ENCODE measurements at places on chromosomes 13 and 19.
A peak's percentile ranks its signal among the peaks of the same experiment; 100 is the strongest.

- DNase-seq, result peak; percentile 89
Observed at GRCh38 chr19:11378319-11379189, 4.1 kb downstream of the SWSAP1 start.

- DNase-seq, result no peak
Observed at GRCh38 chr19:51740356-51740755, 11.3 kb downstream of the FPR1 start.

- DNase-seq, result peak; percentile 61
Observed at GRCh38 chr19:16067205-16067938, 8.9 kb upstream of the TPM4 start.

DNA sequence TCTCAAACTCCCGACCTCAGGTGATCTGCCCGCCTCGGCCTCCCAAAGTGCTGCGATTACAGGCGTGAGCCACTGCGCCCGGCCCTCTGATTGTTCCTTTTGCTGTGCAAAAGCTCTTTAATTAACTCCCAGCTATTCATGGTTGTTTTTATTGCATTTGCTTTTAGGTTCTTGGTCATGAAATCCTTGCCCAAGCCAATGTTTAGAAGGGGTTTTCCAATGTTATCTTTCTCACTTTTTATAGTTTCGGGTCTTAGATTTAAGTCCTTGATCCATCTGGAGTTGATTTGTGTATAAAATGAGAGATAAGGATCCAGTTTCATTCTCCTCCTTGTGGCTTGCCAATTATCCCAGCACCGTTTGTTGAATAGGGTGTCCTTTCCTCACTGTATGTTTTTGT lies 19.2 kb upstream of the GRTP1 start:
- DNase-seq, result no peak

DNA sequence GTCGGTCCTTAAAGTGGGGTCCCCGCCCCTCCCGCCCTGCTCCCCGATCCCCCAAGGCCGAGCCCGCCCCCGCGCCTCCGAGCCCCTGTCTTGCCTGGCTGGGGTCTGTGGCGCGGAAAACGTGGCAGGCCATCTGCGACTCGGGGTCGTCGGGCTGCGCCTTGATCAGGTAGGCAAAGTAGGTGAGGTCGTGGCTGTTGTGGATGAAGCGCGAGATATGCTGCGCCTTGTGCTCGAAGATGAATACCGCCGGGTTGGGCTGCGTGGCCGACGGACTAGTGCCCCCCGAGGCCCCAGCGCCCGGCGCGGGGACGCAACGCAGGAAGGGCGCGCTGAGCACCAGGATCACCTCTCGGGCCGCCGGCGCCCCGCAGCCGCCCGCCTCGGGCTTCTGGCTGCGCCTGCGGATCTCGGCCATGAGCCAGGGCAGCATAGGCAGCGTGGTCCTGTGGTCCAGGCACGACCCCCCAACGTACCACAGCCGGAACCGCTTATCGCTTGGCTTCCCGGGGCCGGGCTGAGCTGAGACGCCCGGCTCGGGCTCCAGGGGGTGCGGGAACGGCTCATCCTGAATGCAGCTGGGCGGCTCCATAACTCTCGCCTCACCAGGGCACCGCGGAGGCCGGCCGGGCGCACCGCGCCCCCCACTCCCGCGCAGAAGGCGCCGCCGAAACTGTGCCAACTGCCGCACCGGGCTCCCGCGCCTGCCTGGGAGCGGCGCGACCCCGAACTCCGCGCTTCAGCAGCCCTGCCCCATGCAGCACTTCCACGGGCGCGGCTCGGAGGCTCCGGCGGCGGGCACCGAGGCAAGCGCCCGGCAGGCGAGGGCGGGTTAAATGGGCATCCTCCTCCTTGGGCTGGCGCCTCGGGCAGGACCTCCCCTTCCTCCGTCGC lies 546 bp downstream of the TBC1D4 start:
- DNase-seq, result peak; percentile 36

DNA sequence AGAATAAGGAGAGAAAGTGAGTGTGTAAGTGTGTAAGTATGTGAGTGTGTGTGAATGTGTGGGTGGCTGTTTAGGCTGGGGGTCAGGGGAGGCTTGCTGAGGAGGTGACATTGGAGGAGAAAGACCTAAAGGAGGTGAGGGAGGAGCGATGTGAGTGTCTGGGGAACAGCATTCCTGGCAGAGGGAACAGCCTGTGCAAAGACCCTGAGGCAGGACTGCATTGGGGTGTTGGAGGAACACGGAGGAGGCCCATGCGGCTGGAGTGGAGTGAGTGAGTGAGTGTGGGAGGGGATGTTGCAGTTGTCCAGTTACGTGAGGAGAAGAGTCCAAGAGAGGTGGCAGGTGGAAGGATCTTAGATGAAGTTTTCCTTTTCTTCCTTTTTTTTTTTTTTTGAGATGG lies 31.8 kb downstream of the NFILZ start:
- no peak for DNase-seq

GRCh38 chr13:98142380-98143156 lies at the start of gene FARP1:
FARP1 (plus strand) TSS chr13:98143094; CDS start chr13:98213243, 70,149 bp downstream.
- DNase-seq, result peak; percentile 67

- no peak for DNase-seq
Observed at GRCh38 chr19:3785451-3785937, 687 bp downstream of the MATK start.

Measured in foreskin fibroblast (primary cell).